ENCODE measurements at places on chromosomes 12 and 14. TPM values are rescaled to one million over a fixed set of nuclear protein-coding genes. Genes with fewer than 3 reads are reported as not detected.

- no peak overlapping the region for H3K4me3 ChIP-seq
- no peak for DNase-seq
- H3K4me1 ChIP-seq, result no peaks in the 10 kb centered on the region
- no peaks in the 10 kb centered on the region for H3K36me3 ChIP-seq
- H3K27me3 ChIP-seq, result no peaks in the 10 kb centered on the region
- no peak overlapping the region for H3K27ac ChIP-seq
Measured at GRCh38 chr14:25090716-25091454, 40.9 kb upstream of the STXBP6 start.

GRCh38 chr12:116813271-116814041 is 67.8 kb downstream of the HRK start:
- H3K27ac ChIP-seq, result no peak overlapping the region
- H3K36me3 ChIP-seq, result no peaks in the 10 kb centered on the region
- H3K4me1 ChIP-seq, result no peaks in the 10 kb centered on the region
- DNase-seq, result no peak

- no peaks in the 10 kb centered on the region for H3K4me1 ChIP-seq
- no peak overlapping the region for H3K4me3 ChIP-seq
- H3K27me3 ChIP-seq, result no peaks in the 10 kb centered on the region
- DNase-seq, result no peak
- H3K27ac ChIP-seq, result no peak overlapping the region
- no peaks in the 10 kb centered on the region for H3K36me3 ChIP-seq
Measured at GRCh38 chr14:98280436-98280835, 991.6 kb downstream of the BCL11B start.

GRCh38 chr14:73176685-73177084 is 40.4 kb downstream of the PSEN1 start:
- peak overlapping the region; percentile 90 for H3K27ac ChIP-seq
- no peaks in the 10 kb centered on the region for H3K27me3 ChIP-seq
- H3K36me3 ChIP-seq, result no peaks in the 10 kb centered on the region
- no peak overlapping the region for H3K4me3 ChIP-seq

DNA sequence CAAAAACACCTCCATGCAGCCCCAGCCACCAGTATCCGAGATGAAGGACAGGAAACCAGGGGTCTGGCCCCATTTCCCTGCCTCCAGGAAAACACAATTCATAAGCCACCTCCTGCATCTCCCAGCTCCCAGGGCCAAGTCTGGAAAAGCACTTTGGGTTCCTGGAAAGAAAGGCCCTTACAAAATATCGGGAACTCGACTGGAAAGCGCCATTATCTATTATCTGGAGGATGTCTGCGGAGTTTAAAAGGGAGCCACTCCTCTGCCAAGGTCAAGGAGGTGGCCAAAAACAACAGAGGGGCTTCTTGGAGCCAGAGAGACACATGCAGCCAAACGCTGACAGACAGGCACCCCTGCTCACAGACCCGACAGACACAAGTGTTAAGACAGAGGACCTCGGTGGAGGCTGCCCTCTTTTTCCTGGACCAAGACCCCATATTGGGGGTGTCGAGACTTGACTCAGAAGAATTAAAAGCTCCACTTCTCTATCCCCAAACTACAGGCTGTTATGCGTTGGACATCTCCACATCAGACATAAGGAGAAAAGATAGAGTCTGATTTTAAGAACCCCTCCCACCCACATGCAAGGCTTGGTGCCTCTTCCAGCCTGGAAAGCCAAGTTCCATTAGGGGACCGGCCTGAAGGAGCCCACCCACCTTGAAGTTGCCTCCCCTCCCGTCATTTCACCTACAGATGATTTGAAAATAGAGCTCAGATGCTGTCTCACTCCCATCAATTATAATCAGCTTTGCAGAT is 9.6 kb downstream of the ACTN1 start:
- no peak overlapping the region for H3K4me3 ChIP-seq
- H3K4me1 ChIP-seq, result peaks cover 46% of the 10 kb centered on the region
- DNase-seq, result no peak
- H3K27ac ChIP-seq, result peak overlapping the region; percentile 97
- no peaks in the 10 kb centered on the region for H3K36me3 ChIP-seq

- DNase-seq, result no peak
- no peaks in the 10 kb centered on the region for H3K36me3 ChIP-seq
- H3K4me3 ChIP-seq, result peak overlapping the region; percentile 96
- peak overlapping the region; percentile 93 for H3K27ac ChIP-seq
- H3K27me3 ChIP-seq, result no peaks in the 10 kb centered on the region
Measured at GRCh38 chr12:14803830-14804160, 325 bp downstream of the C12orf60 start.

- no peaks in the 10 kb centered on the region for H3K36me3 ChIP-seq
- no peaks in the 10 kb centered on the region for H3K27me3 ChIP-seq
- H3K4me3 ChIP-seq, result no peak overlapping the region
- DNase-seq, result no peak
Measured at GRCh38 chr14:48349689-48350088, 674.3 kb upstream of the MDGA2 start.

GRCh38 chr12:23628806-23629205 is 320.7 kb downstream of the SOX5 start:
- H3K27ac ChIP-seq, result no peak overlapping the region
- no peaks in the 10 kb centered on the region for H3K27me3 ChIP-seq
- no peak for DNase-seq
- H3K36me3 ChIP-seq, result no peaks in the 10 kb centered on the region

DNA sequence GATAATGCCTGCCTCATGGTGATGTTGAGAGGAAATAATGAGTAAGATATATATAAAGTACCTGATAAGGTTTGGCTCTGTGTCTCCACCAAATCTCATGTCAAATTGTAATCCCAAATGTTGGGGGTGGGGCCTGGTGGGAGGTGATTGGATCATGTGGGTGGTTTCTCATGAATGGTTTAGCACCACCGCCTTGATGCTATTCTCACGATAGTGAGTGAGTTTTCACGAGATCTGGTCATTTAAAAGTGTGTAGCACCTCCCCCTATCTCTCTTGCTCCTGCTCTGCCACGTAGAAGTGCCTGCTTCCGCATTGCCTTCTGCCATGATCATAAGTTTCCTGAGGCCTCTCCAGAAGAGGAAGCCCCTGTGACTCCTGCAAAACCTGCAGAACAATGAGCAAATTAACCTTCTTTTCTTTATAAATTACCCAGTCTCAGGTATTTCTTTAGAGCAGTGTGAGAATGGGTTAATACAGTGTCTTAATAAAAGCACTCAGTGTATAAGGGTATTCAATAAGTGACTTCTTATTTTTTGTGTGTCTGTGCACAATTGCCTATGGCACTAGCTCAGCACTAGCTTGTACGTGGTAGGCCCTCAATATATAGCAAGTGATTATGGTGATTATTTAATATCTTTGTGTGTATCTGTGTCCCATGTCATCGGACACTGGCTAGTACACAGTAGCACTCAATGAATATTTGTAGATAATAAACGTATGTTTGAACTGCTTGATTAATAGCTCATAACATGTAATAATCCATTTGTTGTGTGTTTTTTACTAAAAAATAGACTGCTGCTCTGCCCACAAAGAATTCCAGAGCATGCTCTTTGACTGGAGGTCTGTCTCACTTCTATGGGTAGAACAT is 138.1 kb upstream of the LMNTD1 start:
- H3K36me3 ChIP-seq, result no peaks in the 10 kb centered on the region
- H3K4me1 ChIP-seq, result peaks cover 5% of the 10 kb centered on the region
- H3K4me3 ChIP-seq, result no peak overlapping the region

DNA sequence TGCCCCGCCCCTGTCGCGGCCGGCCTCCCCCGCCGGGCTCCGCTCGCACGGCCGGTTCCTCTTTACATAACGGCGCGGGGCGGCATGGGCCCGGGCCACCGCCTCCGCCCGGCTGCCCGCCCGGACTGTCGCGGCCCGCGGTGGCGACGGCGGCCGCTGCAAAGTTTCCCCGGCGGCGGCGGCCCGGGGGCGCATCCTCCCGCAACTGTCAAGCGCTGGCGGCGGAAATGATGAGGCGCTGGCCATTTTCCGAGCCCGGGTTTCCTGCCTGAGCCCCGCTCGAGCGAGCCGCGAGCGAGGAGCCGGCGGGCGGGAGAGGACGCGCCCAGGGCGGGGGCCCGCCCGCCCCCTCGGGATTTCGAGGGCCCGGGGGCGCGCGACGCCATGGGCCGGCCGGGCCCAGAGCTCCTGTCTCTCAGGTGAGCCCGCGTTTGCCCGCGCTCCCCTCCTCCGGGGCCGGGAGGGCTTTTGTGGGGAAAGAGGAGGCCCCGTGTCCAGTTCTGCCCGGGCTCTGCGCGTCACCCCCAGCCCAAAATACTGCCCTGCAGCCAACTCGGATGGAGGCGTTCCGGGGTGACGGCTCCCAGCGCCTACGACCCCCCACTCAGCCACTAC is at the start of gene SH2B3:
Gene SH2B3 (plus strand): TSS at position 65 of the 615 bp plus-strand sequence. CDS start 12,223 bp downstream, outside the sequence.
- no peaks in the 10 kb centered on the region for H3K36me3 ChIP-seq
- DNase-seq, result peak; percentile 78
- peak within 1 kb of the TSS; percentile 89 for H3K27ac ChIP-seq
- no peaks in the 10 kb centered on the region for H3K27me3 ChIP-seq
- H3K4me3 ChIP-seq, result peak within 1 kb of the TSS; percentile 74
- H3K4me1 ChIP-seq, result peaks cover 25% of the 10 kb centered on the region

- H3K4me1 ChIP-seq, result no peaks in the 10 kb centered on the region
- H3K27me3 ChIP-seq, result no peaks in the 10 kb centered on the region
- DNase-seq, result no peak
- H3K27ac ChIP-seq, result no peak overlapping the region
Measured at GRCh38 chr14:24297190-24297964, 2.2 kb downstream of the DHRS1 start.

DNA sequence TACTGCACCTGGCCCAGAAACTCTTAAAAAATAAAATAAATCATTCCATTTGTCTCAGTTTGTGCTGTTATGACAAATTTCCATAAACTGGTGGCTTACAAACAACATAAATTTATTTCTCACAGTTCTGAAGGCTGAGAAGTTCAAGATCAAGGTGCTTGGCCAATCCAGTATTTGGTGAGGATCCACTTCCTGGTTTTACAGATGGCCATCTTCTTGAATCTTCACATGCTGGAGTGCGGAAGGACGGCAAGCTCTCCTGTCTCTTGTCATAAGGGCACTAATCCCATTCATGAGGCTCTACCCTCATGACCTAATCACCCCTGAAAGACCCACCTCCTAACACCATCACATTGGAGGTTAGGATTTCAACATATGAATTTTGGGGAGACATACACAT is 29.9 kb upstream of the MYBPC1 start:
- H3K4me3 ChIP-seq, result no peak overlapping the region
- no peaks in the 10 kb centered on the region for H3K27me3 ChIP-seq
- DNase-seq, result no peak
- no peak overlapping the region for H3K27ac ChIP-seq
- no peaks in the 10 kb centered on the region for H3K36me3 ChIP-seq
- no peaks in the 10 kb centered on the region for H3K4me1 ChIP-seq

DNA sequence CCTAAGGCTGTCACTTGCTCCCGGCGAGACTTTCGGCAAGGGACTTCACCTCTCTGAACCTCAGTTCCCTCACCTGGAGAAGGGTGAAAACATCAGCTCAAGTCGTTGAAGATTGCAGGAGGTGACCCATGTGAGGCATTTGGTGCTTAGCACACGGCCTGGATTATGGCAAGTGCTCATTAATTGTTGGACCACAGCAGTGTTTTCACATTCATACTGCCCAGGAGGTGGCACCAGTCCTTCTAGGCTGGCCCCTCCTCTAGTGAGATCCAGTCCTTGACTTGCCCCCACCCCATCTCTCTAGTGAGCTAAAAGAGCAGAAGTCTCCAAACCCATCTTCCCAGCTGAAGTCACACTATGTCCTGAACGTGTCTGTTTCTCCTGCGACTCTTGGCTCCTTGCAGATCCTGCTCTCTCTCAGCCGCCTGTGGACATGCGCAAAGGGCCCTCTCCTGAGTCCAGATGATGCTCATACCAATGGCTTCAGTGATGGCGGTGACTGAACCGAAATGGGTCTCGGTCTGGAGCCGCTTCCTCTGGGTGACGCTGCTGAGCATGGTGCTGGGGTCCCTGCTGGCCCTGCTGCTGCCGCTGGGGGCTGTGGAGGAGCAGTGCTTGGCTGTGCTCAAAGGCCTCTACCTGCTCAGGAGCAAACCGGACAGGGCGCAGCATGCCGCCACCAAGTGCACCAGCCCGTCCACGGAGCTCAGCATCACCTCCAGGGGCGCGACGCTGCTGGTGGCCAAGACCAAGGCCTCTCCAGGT is 1.6 kb downstream of the FICD start:
- H3K4me1 ChIP-seq, result peaks cover 11% of the 10 kb centered on the region
- H3K27me3 ChIP-seq, result no peaks in the 10 kb centered on the region
- H3K4me3 ChIP-seq, result no peak overlapping the region
- DNase-seq, result no peak

ITGA7 gene
- total RNA-seq, result 6.8 TPM

KRT82 gene
- not detected for total RNA-seq

APPL2 gene
- total RNA-seq, result 45.1 TPM
